T1000 (cell line): ENCODE measurements at places on chromosomes 7 and 10.

GRCh38 chr10:94016727-94017714, 23.3 kb downstream of the PLCE1 start:
- no peak for DNase-seq

DNA sequence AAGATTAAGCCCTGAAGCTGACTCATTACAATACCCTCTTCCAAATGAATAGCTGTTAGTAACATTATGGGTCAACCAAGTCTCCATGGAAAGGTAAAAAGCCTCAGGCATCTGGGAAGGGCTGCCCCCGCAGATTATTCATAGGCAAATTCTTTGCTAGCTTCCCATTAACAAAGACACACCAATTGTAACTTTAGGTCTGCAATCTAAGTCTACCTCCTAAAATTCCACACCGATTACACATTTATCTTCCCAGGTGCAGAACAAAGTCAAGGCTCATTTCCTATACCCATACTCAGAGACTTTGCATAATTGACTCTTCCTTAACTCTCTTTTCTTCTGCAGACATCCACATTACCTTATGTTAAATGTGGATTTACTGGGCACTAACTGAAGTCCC, 826.3 kb upstream of the MBL2 start:
- no peak for DNase-seq

- DNase-seq = no peak
These were observed 87.3 kb downstream of the RUNDC3B start for GRCh38 chr7:87715545-87715944.

GRCh38 chr10:8054494-8055407, at the start of gene GATA3:
Gene GATA3, plus strand, starts transcription at chr10:8054688. Its CDS starts 968 bp downstream, at chr10:8055656.
- DNase-seq = peak; percentile 60

DNA sequence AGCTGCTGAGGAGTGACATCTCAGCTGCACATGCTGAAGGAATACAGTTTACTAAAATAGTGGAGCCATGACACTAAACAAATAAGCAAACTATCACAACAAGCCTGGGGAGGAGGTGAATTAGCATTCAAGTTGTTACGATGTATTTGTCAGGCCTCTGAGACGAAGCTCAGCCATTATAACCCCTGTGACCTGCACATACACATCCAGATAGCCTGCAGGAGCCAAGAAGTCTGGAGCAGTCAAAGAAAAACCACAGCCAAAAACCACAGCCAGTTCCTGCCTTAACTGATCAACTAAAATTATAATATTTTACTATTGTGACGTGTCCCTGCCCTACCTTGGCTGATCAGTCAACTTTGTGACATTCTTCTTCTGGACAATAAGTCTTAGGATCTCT, 68.6 kb downstream of the NSUN6 start:
- no peak for DNase-seq

DNA sequence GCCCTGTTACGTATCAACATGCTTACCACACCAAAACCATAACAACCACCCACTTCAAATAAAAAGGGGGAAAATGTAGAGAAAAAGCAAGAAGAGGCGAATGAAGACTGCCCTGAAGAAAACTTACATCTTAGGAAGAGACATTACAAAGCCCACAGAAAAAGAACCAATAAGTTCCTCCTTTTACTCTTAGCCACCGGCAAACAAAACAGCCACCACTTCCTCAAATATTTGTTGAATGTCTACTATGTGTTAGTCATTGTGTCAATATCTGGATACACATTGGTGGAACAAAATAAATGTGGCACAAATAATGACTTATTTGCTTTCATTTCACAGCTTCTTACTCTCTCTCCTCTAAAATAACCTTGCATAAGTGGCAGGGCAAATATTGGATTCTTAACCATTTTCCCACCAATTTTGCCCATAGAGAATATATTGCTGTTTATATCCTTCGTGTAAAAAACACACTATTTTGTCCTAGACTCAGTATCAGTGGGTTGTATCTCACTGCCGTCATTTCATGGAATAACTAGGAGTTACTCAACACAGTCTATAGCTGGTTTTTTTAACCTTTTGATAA, 106.8 kb downstream of the ANK3 start:
- no peak for DNase-seq

DNA sequence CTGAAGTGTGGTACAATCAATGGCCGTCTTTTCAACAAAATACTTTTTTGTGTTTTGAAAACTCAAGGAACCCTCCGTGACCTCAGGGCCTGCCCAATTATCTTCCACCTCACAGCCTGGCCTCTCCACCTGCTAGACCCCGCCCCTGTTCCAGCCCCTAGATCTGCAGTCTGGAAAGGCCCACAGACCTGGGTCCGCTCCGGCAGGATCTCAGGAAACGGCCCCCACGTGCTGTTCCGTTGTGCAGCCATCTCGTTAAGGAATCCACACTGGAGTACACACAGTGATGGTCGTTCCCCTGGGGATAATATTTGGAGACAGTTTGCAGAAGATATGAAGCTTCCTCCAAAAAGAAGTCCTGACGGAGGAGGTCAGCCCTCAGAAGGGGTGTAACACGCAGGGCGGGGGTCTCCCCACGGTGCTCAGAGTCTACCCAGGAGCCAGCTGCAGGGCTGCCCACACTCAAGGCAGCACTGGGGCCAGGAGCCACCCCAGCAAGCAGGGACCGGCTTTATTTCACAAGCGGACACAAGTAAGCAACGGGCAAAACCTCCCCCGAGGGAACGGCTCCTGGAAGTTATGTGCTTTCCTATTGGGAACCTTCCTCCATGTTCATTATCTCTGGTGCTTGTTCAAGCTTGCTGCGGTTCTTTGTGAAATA, 73.4 kb downstream of the TCERG1L start:
- no peak for DNase-seq

GRCh38 chr10:11387551-11388222, 223.8 kb downstream of the USP6NL start:
- no peak for DNase-seq

DNA sequence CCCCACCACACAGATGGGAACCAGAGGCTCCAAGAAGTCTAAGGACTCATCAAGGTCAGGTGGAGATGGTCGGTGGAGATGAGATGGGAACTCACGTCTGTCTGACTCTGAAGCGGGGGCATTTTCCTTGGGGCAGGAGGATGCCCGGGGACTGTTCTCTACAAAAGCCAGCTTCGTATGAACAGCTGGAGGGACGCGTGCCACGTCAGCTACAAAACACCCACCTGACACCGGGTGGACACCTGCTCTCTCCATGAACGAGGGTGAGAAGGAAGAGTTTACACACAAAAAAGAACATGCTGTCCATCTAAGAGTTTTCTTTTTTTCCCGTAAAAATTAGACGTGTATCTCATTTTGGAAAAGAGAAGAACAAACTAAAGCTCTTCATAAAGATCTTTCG, 47.7 kb downstream of the C10orf143 start:
- no peak for DNase-seq

DNA sequence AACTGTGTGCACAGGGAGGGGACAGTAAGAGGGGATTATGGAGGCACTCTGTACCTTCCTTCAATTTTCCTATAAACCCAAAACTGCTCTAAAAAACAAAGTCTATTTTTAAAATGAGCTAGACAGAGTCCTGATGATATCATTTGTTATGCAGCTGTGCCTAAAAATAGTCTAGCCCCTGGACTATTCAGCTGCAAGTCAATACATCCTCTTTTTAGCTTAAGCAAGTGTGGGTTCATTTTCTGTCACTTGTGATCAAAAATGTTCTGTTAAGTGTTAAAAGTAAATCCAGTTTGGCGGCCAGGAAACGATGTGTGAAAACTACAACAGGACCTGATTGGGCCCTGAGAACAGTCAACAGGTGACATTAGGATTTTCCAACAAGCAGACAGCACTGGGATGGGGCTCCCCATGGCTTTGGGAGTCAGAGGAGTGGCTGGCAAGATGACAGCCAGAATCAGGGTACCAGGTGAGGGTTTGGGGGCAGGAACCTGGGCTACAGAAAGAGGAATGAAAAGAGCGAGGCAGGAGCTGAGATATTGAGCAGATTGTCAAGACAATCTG, 33.9 kb downstream of the FAM107B start:
- no peak for DNase-seq

DNA sequence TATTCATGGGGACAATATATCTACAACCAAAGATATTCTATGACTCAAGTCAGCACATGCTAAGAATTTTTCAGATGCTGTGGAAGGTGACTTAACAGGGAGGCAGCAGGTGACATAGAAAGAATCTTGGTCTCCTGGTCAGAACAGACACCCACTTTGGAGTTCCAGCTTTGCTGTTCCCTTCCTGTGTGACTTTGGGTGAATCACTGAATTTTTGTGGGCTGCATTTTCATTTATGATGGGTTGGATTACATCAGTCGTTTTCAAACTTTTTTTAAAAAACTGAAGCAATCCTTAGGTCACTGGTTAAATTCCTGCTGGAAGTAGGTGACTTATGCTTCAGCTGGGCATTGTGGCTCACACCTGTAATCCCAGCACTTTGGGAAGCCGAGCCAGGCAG, 24.9 kb downstream of the RGR start:
- peak; percentile 12 for DNase-seq

DNA sequence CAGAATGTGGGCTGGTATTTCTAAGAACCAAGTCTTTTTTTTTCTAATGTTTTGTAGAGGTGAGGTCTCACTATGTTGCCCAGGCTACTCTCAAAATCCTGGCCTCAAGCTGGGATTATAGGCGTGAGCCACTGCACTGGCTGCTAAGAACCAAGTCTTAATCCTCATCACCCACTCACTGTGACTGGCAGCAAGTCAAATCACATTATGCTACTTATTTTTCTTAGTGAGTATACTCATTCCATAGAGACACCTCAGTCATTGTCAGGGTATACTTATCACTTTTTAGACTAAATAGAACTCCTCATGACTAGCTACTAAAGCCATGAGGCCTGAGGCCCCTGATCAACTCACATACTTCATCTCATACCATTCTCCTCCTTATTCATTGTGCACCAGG, 116.1 kb downstream of the STRA8 start:
- no peak for DNase-seq

DNA sequence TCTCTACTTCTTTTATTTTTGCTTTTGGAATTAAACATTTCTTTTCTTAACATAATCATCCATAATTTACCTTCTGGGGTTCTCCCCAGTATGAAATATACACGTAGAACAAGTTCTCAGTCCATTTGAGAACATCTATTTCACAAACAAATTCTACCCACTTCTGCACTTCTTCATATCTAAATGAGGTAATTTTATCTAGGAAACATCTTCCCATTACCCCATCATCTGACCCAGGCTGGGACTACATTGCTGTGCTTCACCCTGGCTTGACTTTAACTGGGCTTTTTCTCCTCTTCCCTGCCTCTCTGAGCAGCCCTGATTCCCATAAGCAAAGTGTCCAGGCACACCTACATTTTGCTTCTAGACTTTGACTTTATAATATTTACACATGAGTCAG, 43.3 kb upstream of the AMPH start:
- no peak for DNase-seq

- no peak for DNase-seq
These were observed 121.4 kb downstream of the CDK14 start for GRCh38 chr7:90717296-90718060.

DNA sequence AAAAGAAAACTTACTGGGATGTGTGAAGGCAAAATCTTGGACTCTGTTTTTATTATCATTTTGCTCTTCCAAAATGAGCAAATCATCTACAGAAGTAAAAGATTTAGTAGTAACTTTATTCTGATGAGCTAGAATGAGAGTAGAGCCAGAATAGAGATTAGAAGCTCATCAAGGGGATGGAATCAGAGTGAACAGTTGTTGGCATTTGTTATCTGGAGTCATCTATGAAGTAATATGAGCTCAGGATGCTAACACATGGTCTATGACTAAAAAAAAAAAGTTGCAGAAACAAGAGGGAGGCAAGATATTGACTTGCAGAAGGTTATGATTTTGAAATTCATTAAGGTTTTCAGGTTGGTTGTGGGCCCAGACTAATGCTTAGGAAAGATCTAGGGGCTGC, 409.1 kb upstream of the ETV1 start:
- no peak for DNase-seq

GRCh38 chr7:23431702-23432199, 38.5 kb downstream of the IGF2BP3 start:
- DNase-seq = no peak

DNA sequence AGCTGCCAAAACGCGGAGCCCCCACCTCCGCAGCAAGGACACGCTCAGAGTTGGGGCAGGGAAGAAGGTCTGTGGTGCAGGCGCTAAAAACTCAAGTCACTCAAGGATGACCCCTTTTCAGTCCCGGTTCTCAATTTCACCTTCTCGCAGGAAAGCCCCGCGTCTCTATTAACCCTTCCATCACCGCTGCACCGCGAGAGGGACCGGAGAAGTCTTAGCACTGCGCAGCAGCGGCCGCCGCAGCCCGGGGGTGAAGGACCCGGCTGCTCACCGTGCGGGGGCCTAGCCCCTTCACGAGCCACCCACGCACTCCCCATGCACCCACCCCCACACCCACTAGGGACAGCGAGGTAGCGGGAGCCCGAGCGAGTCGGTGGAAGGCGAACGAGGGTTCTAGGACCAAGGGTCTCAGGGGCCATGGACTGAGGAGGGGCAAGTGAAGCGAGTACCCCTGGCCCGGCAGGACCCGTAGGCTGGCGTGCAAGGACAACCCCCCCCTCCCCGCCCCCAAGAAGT, 162.9 kb downstream of the SH3PXD2A start:
- DNase-seq = no peak

DNA sequence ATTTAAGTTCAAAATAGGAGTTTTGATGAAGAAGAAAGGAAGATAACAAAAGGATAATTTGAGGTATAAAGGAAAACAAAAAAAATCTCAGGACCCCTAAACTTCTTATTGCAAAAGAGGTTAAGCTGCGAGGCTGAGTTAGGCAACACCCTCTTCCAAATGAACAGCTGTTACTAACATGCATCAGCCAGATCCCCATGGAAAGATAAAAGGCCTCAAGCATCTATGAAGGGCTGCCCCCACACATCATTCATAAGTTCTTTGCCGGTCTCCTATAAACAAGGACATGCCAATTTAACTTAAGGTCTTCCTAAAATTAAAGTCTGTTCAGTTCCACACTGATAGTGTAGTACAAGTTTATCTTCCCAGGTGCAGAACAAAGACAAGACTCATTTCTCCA, 75.8 kb upstream of the IMMP2L start:
- DNase-seq = no peak

- no peak for DNase-seq
These were observed 2.2 kb upstream of the ASCC1 start for GRCh38 chr10:72218325-72218724.

DNA sequence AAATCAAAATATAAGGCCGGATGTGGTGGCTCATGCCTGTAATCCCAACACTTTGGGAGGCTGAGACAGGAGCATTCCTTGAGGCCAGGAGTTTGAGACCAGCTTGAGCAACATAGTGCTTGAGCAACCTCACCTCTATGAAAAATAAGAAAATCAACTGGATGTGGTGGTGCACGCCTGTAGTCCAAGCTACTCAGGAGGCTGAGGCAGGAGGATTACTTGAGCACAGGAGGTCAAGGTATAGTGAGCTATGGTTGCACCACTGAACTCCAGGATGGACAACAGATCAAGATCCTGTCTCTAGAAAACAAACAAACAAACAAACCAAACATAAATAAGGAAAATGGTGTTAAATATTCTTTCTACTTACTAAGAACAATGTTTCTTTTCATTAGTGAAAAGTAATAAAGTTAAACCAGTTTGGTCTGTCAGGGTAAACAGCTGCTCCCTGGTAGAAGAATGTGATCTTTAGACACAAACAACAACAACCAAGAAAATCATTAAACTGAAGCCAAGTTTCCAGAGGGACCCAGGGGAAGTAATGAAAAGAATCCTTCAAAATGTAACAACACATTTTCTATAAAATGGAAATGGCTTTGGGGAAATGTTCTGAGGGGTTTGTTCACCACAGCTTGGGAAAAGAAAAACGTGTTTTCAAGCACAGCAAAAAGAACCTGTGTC, 17.5 kb upstream of the BAG3 start:
- no peak for DNase-seq

- no peak for DNase-seq
These were observed 32.8 kb upstream of the SORCS3 start for GRCh38 chr10:104608091-104608828.
